ENCODE measurements at places on chromosomes 1 and 21.
A peak's percentile ranks its signal among the peaks of the same experiment; 100 is the strongest.

DNA sequence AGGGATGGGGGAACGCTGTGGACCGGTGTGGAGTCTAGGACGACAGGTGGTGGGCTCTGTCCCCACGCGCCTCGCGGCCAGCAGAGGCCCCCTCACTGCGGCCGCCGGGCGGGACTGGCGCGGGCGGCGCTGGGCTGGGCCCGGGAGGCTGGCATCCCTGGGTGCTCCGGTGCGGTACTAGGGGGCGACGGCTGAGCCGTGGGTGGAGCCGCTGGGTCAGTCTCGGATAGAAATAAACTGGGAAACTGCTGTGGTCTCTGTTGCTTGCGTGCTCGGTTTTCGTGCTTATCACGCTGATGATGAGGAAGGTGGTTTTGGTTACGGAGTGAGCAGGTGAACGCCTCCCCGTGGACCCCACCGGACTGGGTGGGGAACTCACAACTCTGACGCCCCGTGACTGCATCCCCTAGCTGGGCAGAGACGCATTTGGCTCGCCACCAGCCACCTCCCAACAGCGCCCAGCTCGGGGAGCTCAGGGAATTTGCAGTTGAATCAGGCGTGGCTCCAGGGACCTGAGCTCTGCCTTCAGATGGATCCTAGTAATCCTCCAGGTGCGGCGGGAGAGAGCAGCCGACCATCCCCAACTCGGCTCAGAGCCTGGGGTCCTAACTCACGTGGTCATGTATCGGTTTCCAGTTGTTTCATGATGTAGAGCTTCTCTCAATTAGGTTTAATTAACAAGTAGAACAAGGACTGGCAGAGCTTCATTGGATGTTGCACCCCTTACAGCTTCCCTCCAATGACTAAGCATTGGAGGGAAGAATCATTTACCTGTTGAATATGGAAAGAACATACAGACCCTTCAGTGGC, 32.1 kb downstream of the HSD17B7 start:
- peak; percentile 4 for DNase-seq

- DNase-seq, result no peak
Measured at GRCh38 chr1:55448261-55448660, 233.1 kb upstream of the USP24 start.

DNA sequence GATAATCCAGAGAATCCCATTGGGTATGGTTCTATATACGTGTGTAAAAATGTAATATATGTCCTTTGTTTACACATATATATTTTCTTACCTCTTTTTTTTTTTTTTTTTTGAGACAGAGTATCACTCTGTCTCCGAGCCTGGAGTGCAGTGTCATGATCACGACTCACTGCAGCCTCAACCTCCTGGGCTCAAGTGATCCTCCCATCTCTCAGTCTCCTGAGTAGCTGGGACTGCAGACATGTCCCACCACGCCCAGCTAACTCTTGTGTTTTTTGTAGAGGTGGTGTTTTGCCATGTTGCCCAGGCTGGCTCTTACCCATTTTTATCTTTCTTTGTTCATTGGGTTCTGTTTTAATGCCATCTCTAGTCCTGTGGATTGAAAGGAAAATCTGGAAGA, 59.5 kb downstream of the ZBTB17 start:
- DNase-seq, result no peak

GRCh38 chr1:208233546-208233945, 10.6 kb downstream of the PLXNA2 start:
- DNase-seq, result peak; percentile 38

GRCh38 chr1:20662110-20662475, 924 bp upstream of the DDOST start:
- DNase-seq, result no peak

DNA sequence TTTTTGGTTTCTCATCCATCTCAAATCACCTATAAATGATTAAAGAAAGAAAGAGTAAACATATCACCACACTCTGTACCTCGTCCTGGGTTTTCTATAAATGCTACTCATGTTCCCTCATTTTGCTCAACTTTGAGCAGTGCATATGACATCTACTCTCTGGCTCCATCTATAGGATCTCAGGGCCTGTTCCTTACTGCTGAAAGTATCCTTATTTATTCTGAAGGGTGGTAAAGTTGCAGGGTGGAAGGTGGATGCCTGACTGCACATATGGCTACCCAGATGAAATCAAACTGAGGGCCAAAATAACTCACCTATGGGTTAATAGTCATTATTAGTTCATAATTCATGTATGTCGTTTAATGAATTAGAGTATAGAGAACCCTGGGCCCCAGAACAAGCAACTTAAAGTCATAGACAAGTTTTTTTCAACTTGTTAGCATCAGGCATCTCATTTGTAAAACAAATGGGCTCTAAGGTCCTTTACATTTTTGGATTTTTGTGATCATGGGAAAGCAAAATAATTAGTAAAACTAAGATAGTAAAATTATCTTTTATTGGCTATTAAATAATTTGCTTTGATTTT, 46.5 kb downstream of the NCF2 start:
- no peak for DNase-seq

DNA sequence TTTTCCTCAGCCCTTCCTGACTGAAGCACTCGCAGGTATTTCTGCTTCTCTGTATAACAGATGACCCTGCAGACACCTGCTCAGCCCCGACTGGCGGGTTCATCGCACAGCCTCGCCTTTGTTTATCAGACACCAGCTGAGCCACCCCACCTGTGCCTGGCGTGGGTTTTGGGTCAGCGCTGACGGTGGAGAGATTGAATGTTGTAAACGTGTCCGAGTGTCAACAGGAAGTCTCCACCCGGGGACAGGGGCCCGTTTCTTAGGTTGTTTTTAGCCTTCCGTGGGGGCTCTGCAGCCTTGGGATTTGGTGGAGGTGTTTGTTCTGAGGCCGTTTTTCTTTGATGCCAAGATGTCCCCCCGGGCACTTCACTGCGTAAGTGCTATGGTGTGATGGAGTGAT, 60.1 kb downstream of the COL18A1 start:
- no peak for DNase-seq

- DNase-seq, result no peak
Measured at GRCh38 chr1:78388275-78388674, 102.5 kb upstream of the PTGFR start.

DNA sequence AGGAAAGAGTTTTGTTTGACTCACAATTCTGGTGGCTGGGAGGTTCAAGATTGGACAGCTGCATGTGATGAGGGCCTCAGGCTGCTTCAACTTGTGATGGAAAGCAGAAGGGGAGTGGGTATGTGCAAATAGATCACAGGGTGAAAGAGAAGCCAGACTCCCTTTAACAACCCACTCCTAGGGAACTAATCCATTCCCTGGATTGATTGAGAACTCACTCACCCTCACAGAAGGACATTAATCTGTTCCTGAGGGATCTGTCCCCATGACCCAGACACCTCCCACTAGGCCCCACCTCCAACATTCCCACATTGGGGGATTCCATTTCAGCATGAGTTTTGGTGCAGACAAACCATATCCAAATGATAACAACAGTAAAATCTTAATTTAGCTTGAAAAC, 25.6 kb downstream of the UBE2T start:
- no peak for DNase-seq

- no peak for DNase-seq
Measured at GRCh38 chr1:13585612-13585991, 2.0 kb downstream of the PDPN start.

Data from neural crest cell (in vitro differentiated cells).